ENCODE measurements at places on chromosomes 16 and 17. TPM values are rescaled to one million over a fixed set of nuclear protein-coding genes. Genes with fewer than 3 reads are reported as not detected.

- no peak for DNase-seq
- peaks cover 4% of the 10 kb centered on the region for H3K4me1 ChIP-seq
These were observed 21.4 kb downstream of the ADORA2B start for GRCh38 chr17:15966183-15966878.

Gene HOXB9
- 19.6 TPM for total RNA-seq

GRCh38 chr16:72210072-72210471, 38.1 kb upstream of the PMFBP1 start:
- H3K4me3 ChIP-seq, result no peak overlapping the region
- no peak overlapping the region for H3K27ac ChIP-seq
- DNase-seq, result no peak
- H3K36me3 ChIP-seq, result no peaks in the 10 kb centered on the region
- H3K4me1 ChIP-seq, result peaks cover 1% of the 10 kb centered on the region

DNA sequence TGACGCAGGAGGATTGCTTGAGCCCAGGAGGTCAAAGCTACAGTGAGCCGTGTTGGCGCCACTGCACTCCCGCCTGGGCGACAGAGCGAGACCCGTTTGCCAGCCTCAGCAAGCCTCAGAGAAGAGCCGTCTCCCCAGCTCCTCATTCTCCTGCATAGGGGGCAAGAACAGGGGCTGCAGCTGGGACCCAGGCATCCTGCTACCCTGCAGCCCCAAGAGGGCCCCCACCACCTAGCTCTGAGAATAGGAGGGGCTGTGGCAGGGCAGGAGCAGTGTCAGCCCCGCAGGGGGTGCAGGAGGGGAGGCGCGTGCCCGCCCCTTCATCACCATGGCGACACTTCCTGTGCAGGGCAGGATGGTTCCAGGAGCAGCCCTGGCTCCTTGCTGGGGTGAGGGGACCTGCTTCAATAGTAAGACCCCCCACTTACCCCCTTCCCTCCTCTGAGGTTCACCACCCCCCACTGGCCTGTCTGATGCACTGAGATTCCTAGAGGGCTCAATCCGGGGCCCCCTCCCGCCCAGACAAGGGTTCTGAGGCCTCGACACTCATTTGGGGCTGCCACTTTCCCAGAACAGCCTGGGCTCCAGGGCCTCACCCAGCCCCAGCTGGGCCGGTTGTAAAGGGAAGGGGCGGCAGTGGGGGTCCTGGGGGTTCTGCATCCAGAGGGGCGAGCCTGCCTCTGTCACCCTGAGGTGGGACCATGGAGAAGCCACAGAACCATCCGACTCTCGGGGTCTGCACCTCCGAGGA, 20.2 kb downstream of the VASN start:
- no peak overlapping the region for H3K27ac ChIP-seq
- DNase-seq, result no peak
- peaks cover 20% of the 10 kb centered on the region for H3K36me3 ChIP-seq
- H3K4me3 ChIP-seq, result no peak overlapping the region

DNA sequence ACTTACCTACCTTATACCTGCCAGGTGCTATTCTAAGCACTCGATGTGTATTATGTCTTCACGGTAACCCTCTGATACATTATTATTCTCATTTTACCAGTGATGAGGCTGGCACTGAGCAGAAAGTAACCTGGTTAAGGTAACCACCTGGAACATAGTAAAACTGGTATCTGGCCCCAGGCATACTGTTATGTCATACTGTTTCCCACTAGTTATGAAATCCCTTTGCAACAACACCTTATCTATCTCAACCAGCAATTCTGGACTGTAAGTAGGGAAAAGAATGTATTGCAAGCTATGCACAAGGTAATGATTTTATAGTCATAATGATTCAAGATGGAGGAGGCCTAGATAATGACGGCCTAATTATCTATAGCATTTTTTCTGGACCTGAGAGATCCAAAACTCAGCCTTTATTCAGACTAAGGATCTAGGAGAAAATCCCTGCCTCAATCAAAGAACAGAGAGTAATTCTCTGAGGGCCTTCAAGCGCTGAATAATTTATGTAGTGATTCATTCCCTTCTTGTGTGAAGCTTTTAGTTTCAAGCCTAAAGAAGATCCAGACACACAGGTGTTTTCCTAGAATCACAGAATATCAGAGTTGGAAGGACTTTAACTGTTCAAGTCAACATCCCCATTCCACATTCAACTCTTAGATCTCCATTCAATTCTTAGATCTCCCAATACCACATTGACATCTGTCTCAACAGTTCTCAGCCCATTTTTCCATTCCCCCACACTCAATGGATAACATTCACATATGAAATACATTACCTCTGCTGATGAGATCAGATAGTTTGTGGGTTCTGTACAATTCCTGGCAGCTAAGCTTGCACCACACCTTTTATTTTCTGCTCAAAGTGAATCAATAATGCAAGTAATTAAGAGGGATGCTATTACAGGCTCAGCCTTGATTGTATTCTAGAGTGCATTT, 14.9 kb upstream of the MMD start:
- H3K4me1 ChIP-seq, result peaks cover 28% of the 10 kb centered on the region
- no peak overlapping the region for H3K4me3 ChIP-seq
- H3K27ac ChIP-seq, result no peak overlapping the region
- peaks cover 7% of the 10 kb centered on the region for H3K27me3 ChIP-seq
- no peaks in the 10 kb centered on the region for H3K36me3 ChIP-seq

- H3K27me3 ChIP-seq, result peaks cover 8% of the 10 kb centered on the region
- peak; percentile 82 for DNase-seq
- H3K4me1 ChIP-seq, result peaks cover 21% of the 10 kb centered on the region
These were observed 4.7 kb upstream of the MMP15 start for GRCh38 chr16:58020628-58021521.

DNA sequence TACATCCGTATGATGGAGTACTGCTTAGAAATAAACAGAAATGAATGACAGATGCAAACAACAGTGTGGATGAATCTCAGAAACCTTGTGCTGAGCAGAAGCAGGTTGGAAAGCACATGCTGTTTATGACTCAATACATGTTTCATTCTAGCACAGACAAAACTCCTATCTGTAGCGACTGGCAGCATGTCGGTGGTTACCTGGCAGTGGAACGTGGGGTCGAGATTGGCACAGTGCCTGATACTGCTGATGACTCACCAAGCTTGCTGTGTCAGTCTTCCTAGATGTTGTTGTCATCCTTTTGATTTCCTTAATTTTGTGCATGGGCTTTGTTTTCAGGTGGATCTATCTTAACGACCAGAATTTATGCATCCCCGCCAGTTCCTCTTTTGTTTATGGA, 62.1 kb downstream of the GAN start:
- H3K4me3 ChIP-seq, result no peak overlapping the region
- DNase-seq, result no peak
- no peak overlapping the region for H3K27ac ChIP-seq
- H3K36me3 ChIP-seq, result peaks cover 5% of the 10 kb centered on the region

DNA sequence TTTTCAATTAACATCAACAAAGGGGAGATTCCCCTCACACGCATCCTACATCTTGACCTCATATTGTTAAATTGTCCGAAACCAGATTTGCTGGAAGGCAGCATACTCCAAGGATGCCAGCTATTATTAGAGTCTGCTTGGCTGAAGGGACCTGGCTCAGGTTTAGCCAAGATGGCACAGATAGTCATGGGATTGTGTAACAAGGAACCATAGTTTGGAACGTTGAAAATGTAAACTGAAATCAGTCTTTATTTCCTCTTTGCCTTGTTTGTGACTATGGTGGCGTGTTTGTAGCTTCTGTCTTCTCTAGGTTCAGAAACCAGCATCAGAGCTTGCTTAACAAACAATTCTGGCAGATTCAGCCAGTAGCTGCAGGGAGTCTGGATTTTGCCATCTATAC, 5.9 kb downstream of the ARSG start:
- no peak for DNase-seq
- peaks cover 13% of the 10 kb centered on the region for H3K36me3 ChIP-seq
- H3K4me3 ChIP-seq, result peak overlapping the region; percentile 54

GRCh38 chr17:51456942-51457341, 196.6 kb downstream of the UTP18 start:
- no peaks in the 10 kb centered on the region for H3K27me3 ChIP-seq
- H3K36me3 ChIP-seq, result no peaks in the 10 kb centered on the region
- no peaks in the 10 kb centered on the region for H3K4me1 ChIP-seq
- H3K27ac ChIP-seq, result no peak overlapping the region
- no peak overlapping the region for H3K4me3 ChIP-seq

Gene C1QL1
- total RNA-seq, result 0.38 TPM

Gene PYDC1
- not detected for total RNA-seq

DNA sequence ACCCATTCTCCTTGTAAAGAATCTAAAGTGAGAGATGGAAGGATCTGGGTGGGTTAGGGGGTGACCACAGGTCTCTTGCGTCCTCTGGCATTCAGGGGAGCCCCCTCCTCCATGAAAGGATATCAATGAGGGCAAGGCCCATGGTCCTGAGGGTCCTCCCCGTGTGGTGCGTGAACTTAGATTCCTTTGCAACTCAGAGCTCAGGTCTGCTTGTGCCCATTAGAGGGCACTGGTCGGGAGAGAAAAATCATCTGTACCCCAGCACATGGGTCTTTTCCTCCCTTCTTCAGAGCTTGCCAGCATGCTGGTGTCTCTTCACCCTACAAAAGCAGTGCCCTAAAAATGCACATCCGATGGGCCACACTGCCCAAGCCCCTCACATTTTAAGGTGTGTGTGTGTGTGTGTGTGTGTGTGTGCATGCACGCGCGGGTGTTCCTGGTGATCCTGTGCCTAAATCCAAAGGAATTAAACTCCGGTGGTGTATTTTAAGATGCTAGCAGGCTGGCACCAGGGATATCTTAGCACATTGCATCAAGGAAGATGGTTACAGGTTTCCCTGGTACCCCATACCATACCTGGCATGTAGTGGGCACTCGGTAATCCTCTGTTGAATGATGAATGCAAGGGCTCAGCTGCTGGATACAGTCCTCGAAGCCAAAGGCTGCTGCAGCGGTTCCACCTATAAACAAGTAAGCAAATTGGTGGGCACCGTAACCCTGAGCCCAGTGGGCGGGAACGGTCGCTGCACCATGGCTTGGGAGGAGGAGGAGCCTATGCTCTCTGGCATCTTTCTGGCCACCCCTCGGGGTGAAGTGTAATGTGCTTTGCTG, 4.7 kb downstream of the C1QTNF1 start:
- H3K4me3 ChIP-seq, result no peak overlapping the region
- no peak for DNase-seq
- H3K27me3 ChIP-seq, result peaks cover 31% of the 10 kb centered on the region
- no peak overlapping the region for H3K27ac ChIP-seq
- peaks cover 6% of the 10 kb centered on the region for H3K4me1 ChIP-seq
- no peaks in the 10 kb centered on the region for H3K36me3 ChIP-seq

- H3K27ac ChIP-seq, result no peak overlapping the region
- no peaks in the 10 kb centered on the region for H3K36me3 ChIP-seq
- no peaks in the 10 kb centered on the region for H3K27me3 ChIP-seq
These were observed 4.8 kb upstream of the ANKRD11 start for GRCh38 chr16:89495121-89495520.

GRCh38 chr17:16973760-16974540, 2.0 kb upstream of the TNFRSF13B start:
- H3K4me1 ChIP-seq, result peaks cover 19% of the 10 kb centered on the region
- H3K27ac ChIP-seq, result no peak overlapping the region
- H3K36me3 ChIP-seq, result no peaks in the 10 kb centered on the region
- no peak for DNase-seq

- no peak overlapping the region for H3K4me3 ChIP-seq
- H3K36me3 ChIP-seq, result peaks cover 3% of the 10 kb centered on the region
- H3K4me1 ChIP-seq, result peaks cover 37% of the 10 kb centered on the region
- peak overlapping the region; percentile 63 for H3K27ac ChIP-seq
- peak; percentile 40 for DNase-seq
These were observed 6.5 kb downstream of the DPEP2 start for GRCh38 chr16:67992661-67993206.

- peak; percentile 25 for DNase-seq
- H3K36me3 ChIP-seq, result peaks cover 43% of the 10 kb centered on the region
- H3K27me3 ChIP-seq, result no peaks in the 10 kb centered on the region
- no peak overlapping the region for H3K27ac ChIP-seq
These were observed 9.5 kb downstream of the NCBP3 start for GRCh38 chr17:3836551-3836950.

DNA sequence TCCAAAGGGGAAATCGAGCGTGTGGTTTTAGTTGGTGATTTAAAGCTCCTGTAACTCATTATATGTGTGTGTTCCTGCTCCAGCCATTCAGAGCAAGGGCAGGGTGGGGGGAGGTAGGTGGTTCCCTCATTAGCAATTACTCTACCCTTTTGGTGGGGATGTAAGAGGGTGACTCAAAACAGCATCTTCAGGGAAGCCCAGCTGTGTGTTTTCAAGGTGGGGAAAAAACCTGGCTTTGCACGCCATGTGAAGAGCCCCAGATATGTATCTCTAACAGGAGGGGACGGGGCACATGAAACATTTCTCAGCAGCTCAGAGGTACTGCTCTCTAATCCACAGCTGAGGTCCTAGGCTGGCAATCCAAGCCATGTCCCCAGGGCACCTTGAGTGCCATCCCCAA, 241.3 kb upstream of the ZFHX3 start:
- no peaks in the 10 kb centered on the region for H3K4me1 ChIP-seq
- H3K4me3 ChIP-seq, result no peak overlapping the region
- DNase-seq, result no peak
- no peaks in the 10 kb centered on the region for H3K36me3 ChIP-seq
- H3K27ac ChIP-seq, result no peak overlapping the region

Gene TBC1D3H
- not detected for total RNA-seq

Gene AANAT
- not detected for total RNA-seq

Gene IRF8
- total RNA-seq, result 11.1 TPM

GRCh38 chr16:12120982-12121652, 144.6 kb downstream of the SNX29 start:
- H3K4me1 ChIP-seq, result no peaks in the 10 kb centered on the region
- H3K36me3 ChIP-seq, result no peaks in the 10 kb centered on the region

- no peaks in the 10 kb centered on the region for H3K27me3 ChIP-seq
- no peak overlapping the region for H3K27ac ChIP-seq
- peaks cover 6% of the 10 kb centered on the region for H3K4me1 ChIP-seq
- no peak overlapping the region for H3K4me3 ChIP-seq
These were observed 10.0 kb downstream of the MAP2K3 start for GRCh38 chr17:21294321-21295035.

- H3K4me3 ChIP-seq, result peak overlapping the region; percentile 63
- peaks cover 44% of the 10 kb centered on the region for H3K4me1 ChIP-seq
- no peaks in the 10 kb centered on the region for H3K27me3 ChIP-seq
- DNase-seq, result no peak
- H3K27ac ChIP-seq, result peak overlapping the region; percentile 96
These were observed 84.5 kb upstream of the CORO6 start for GRCh38 chr17:29707212-29707571.

Gene KCNG4
- total RNA-seq, result not detected

Gene FBXO39
- 1.5 TPM for total RNA-seq

GRCh38 chr17:37327341-37328090, 48.3 kb upstream of the C17orf78 start:
- H3K36me3 ChIP-seq, result peaks cover 23% of the 10 kb centered on the region
- no peak for DNase-seq
- no peaks in the 10 kb centered on the region for H3K4me1 ChIP-seq

Gene OR4D1
- total RNA-seq, result 0.12 TPM
